Caki2 (cell line): ENCODE measurements at places on chromosomes 5 and 9.
A peak's percentile ranks its signal among the peaks of the same experiment; 100 is the strongest.

GRCh38 chr9:83056174-83056573, 6.8 kb downstream of the RASEF start:
- no peak for DNase-seq

- DNase-seq = no peak
Measured at GRCh38 chr5:10339058-10339811, 14.3 kb upstream of the MARCHF6 start.

GRCh38 chr5:141715346-141715905, 33.4 kb upstream of the ARAP3 start:
- no peak for DNase-seq

DNA sequence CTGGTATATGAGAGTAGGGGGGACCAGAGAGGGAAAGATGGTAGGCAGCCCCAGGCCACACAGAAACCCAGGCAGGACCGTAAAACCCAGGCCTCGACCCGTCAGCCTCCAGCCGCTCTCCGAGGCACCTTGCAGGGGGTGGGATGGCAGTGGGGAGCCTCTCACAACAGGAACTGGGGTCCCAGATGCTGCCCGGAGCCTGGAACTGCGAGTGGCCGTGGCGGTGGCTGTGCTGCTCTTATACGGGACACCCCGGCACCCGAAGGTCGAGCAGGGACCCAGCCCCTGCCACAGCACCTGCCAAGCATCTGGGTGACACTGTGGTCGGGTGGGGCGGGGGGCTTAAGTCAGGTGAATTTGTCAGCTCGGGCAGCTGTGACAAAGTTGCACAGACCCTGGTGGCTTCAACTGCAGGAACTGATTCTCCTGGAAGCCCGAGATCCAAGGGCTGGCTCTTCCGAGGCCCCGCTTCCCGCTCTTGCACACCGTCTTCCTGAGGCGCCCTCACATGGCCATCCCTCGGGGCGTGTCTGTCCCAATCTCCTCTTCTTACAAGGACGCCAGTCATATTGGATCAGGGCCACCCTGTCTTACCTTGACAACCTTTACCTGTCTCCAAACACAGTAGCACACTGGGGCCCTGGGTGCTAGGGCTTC, 47.6 kb upstream of the EGFL7 start:
- DNase-seq = no peak

GRCh38 chr5:73044546-73044945, 75.8 kb upstream of the TMEM171 start:
- no peak for DNase-seq

- peak; percentile 27 for DNase-seq
Measured at GRCh38 chr9:37407468-37407867, 15.0 kb upstream of the GRHPR start.

DNA sequence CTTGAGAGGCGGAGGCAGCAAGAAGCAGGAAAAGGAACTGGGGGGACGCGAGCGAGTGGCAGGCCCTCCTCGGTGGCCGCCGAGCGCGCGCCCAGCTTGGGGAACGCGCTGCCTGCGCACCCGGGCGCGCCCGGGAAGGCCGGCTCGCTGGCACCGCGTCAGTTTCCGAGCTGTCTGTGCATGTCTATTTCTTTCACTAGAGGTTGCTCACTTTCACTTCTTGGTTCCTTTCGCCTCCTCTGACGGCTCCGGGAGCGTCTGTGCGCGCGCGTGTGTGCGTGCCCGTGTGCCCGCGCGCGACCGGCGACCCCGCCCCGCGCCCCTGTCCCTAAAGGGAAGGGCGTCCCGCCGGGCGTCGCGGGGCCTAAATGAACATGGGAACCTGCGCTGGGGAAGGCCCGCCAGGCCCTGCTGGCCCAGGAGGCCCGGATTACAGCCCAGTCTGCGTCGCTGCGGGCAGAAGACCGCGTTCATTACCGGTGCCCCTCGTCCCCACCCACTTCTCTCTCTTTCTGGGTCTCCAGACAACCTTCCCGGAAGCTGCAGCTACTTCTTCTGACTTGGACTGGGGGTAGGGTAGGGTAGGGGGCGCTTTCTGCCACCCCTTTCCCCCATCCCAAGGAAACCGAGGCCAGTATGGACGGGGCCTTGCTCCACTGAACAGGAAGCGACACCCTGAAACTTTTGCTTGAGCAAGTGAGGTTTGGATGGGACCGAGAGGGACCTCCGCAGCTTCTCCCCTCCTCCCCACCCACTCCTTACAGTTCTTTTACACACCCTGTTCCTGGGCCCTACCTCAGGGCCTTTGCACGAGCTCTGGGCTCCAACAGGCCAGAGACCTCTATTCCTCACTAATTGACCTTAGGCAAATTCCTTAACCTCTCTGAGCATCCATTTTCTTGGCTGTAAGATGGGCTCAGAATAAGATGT, 205.8 kb upstream of the IER5L start:
- DNase-seq = no peak

DNA sequence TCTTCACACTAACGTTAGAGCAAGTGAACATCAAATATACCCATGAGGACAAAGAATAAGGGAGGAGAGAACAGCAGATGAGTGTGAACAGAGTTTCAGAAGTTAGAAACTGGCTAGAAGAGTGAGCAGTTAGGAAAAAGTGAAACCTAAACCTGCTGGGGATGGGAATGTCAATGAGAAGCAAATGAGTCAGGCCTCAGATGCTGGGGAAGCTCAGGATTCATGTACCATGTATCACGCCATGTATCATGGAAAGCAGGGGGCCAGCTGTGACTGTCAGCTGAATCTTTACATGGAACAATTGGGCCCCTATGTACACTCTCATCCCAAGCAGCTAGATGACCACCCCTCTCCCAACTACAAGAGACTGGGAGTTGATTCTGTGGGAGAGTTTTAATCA, 16.2 kb downstream of the GDF9 start:
- DNase-seq = no peak

GRCh38 chr5:5494489-5495402, 72.3 kb downstream of the ICE1 start:
- DNase-seq = peak; percentile 27

DNA sequence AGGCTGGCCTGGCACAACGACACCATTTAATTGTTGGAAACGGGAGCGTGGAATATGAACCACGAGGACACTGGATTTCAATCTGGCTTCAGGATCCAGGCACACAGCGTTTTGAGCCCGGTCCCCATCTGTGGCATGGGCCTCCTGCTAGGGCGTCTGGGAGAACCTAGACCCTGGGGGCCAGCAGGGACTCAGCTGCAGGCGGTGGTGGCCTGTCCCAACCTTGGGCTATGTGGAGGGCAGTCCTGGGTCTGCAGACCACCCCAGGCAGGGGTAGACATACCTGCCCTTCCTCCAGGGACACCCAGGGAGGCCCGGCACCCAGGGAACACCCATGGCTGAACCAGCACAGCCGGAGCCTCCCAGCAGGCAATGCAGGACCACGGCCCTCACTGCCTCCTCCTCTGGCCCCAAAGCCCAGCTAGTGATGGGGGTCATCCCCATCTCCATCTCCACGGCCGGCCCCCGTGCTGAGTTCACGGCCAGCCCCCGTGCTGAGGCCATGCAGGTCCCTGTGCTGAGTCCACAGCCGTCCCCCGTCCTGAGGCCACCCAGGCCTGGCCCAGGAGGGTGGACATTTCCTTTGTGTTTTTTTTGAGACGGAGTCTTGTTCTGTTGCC, 18.5 kb upstream of the UBAC1 start:
- DNase-seq = no peak

GRCh38 chr9:15240927-15241326, 66.1 kb downstream of the TTC39B start:
- no peak for DNase-seq

DNA sequence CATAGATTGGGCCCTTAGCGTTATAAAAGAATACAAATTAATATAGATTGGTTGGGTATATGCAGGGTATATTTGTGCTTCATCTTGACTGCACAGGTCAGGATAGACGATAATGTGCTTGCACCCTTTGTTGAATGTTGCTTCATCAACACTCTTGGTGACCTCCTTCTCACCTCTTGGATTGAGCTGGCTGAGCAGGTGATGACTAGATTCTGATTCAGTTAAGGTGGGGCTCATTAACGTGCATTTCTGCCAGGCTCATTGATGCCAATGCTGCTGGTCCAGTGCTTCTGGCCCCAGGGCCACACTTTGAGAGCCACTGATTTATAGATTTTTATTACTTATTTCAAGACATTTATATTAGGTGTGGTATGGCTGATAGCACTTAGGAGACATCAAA, 27.7 kb downstream of the PCSK5 start:
- peak; percentile 88 for DNase-seq

DNA sequence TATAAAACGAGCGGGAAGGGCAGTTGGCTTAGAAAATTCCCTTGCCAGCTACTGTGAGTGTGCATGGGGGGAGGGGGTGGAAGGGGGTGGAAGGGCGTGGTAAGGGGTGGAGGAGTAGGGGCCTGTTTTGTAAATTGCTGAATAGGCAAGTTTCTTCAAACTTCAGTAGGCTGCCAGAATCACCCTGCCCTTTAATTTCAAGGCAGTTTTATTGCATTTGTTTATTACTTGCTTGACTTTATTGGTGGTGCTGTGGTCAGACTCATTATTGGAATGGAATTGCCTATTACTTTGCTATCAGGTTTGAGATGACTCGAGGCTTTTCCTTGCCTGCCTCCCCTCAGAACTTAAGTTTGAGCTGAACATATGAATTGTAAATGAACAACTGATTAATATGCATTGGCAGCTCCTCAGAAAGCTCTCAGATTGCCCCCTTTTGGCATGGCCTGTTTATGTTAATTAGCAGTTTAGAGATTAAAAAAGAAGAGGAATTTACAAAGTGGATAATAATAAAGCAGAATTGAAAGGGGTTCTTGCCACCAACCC, 76.0 kb downstream of the SEMA6A start:
- no peak for DNase-seq

- DNase-seq = no peak
Measured at GRCh38 chr5:96958977-96959376, 23.1 kb downstream of the LNPEP start.

DNA sequence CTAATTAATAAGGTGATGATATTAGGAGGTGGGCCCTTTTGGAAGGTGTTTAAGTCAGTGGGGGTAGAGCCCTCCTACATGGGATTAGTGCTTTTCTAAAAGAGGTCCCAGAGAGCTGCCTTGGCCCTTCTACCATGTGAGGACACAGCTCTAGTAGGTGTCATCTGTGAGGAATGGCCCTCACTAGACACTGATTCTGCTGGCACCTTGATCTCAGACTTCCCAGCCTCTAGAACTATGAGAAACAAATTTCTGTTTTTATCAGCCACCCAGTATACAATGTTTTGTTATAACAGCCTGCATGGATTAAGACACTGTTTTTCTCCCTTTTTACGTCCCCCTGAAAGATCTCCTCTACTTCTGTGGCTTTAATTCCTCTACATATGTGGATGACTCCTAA, 31.6 kb downstream of the ACER2 start:
- no peak for DNase-seq

- DNase-seq = no peak
Measured at GRCh38 chr5:73922224-73922623, 296.2 kb downstream of the ARHGEF28 start.

- peak; percentile 34 for DNase-seq
Measured at GRCh38 chr9:5629312-5630080, 589 bp downstream of the RIC1 start.

DNA sequence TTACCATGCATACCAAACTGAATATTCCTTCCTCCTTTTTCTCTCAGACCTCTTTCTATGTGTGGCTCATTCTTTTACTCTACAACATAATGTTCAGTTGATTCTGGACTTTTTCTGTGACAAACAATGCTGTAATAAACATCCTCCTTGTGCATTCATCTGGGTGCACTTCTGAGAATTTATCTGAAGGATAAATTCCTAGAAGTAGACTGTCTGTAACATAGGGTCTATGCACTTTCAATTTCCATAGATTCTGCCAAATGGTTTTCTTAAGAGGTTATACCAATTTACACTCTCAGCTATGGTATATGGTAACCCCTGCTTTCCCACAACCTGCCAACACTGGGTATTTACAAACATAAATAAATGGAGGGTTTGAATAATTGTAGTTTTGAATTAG, 24.1 kb upstream of the TNC start:
- DNase-seq = no peak
